RPMI7951 (cell line): ENCODE measurements at places on chromosomes 12 and 14. TPM values are rescaled to one million over a fixed set of nuclear protein-coding genes. Genes with fewer than 3 reads are reported as not detected.

- DNase-seq = no peak
Measured at GRCh38 chr12:45775964-45776363, 46.5 kb downstream of the ARID2 start.

- no peak for DNase-seq
Measured at GRCh38 chr12:11929714-11930113, 141.0 kb upstream of the BCL2L14 start.

DNA sequence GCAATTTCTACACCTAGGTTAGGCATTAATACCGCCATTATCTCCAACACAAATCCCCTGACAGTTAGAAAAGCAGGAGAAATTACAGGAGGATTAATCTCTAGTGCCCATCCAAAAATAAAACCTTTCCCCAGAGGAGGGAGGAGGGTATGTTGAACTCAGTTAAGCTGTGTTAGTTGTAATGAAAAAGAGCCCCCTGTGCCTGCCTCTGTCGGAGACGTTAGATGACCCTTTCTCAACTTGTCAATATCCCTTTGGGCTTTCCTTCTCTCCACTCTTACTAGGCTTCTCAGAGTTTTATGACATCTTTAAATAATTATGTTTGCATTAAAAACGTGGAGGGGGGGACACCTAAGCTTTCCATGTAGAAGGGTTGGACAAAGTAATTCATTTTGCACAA is 278.2 kb downstream of the PDZRN4 start:
- DNase-seq = no peak

DNA sequence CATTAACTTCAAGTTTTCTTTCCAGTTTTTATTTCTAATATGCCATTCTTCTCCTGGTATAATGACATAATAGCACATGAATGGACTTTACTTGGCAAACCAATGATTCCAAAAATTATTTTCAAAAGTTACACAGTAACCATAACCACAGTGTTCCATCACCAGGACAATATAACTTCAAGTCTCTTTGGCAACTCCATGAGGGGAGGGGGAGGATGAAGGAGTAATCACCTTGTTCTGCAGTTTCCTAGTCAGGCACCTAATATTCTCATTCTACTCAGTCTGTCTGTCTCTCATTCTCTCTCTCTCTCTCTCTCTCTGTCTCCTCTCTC is 66.6 kb downstream of the BTG1 start:
- DNase-seq = no peak

DNA sequence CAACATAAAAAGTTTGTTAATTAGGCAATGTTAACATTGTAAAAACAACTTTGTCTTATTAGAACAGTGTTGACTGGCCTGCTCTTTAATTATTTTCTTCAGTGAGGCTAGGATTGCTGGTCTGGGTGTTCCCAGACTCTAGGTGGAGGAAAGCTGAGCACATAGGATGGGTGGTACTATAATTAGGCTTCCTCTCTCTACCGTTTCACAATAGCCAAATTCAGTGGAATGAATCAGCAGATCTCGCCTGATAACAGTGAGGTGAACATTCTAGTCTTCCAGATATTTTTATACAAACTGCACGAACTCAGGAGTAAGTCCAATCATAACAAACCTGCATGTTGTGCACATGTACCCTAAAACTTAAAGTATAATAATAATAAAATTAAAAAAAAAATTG is 11.9 kb downstream of the PTGDR start:
- peak; percentile 74 for DNase-seq

DNA sequence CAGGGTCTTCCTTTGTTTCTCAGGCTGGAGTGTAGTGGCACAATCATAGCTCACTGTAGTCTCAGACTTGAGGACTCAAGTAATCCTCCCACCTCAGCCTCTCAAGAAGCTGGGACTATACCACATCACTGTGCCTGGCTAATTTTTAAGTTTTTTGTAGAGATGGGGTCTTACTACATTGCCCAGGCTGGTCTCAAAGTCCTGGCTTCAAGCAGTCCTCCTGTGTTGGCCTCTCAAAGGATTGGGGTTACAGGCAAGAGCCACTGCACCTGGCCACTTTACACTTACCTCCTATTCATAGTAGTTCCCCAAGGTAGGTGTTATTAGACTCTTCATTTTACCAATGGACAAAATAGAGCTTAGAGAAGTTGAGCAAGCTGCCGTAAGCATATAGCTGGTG is 29.2 kb downstream of the STYX start:
- DNase-seq = no peak

GRCh38 chr12:96401076-96401871 is 1.0 kb upstream of the CDK17 start:
- peak; percentile 82 for DNase-seq

GRCh38 chr12:65162609-65163008 is 6.8 kb upstream of the LEMD3 start:
- DNase-seq = no peak

DNA sequence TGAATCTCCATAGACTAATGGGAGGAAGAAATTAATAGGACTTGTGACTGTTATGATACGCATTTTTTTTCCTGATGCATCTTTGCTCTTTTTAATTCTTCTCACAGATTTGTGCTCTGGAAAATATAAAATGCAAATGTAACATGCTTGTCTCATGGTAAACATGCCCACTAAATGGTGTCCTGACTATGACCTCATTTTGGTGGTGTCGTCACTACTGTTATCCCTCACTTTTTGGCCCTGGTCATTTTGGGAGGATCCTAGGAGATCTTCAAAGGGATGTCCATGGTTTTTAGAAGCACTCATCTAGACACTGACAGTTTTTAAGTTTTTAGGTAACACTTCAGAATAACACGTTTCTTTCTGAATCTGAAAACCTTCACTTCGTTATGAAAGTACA is 790.8 kb upstream of the FBXO33 start:
- no peak for DNase-seq

DNA sequence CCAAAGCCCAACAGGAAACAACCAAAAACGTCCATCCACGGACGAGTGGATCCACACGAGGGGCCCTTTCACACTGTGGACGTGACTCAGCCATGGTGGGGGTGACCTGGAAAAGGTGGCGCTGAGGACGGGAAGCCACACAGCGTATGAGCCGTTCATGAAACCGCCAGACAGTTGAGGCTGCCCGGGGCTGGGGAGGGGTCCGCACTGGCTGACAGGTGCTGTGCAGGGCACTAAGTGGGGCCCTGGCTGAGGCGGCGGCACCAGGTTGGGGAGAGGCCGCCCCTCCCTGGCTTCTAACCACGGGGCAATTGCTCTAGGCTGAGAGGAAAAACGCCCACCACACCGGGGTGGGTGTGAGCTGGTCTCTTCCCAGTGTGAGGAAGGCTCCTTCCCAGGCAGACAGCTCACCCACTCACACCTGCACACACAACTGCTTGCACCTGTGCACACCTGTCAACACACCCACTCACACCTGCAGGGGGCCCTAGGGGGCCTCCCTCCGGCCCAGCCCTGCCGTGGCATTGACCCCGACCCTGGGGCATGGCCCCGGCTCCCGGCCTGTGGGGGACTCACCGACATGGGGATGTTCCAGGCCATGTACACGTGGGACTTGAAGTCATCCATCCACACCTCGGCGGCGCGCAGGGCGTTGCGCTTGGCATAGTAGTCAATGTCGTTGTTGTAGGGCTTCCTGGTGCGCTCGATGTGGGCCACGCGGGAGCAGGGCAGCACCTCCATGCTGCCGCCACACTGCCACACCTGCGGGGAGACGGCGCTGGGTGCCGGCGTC is 58.9 kb downstream of the NOC4L start:
- no peak for DNase-seq

GRCh38 chr14:85052646-85053045 is 477.3 kb upstream of the FLRT2 start:
- no peak for DNase-seq

DNA sequence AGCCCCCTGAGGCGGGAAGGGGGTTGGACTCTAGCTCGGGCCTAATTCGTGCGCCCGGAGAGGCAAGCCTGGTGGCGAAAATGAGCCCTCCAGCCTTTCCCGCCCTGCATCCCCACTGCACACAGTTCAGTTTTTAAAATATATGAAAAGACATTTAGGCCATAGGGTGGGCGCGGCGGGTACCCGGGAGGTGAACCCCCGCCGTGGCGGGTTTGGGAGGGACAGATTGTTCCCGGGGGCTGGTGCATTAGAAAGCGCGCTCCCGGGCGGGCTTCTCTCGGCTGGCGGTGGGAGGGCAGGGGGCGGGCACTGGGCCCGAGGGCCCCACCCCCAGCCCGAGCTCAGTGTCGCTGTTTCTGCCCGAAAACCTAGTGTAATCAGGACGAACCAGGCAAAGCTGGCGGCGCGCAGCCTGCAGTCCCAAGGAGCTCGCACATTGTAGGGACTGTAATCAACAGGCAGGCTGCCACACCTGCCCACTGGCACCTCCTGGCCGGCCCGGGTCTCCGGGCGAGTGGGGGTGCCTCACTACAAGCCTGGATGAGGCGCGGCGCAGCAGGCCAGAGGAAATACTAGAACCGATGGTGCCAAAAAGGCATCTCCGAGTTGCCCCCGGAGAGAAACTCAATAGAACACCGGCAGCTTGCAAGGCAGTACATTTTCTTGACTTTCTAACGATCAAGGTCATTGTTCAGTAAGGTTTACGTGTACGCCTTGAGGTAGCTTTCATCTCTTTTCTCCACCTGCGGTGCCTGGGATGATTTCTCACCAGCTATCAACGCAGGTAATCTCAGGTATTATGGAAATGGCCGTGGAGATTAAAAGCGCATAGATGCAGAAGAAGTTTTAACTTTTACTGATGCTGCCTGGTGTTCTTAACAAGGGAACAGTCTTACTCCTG is 764 bp upstream of the SPTB start:
- DNase-seq = peak; percentile 14

- no peak for DNase-seq
Measured at GRCh38 chr12:116968986-116969385, 58.2 kb downstream of the FBXW8 start.

DNA sequence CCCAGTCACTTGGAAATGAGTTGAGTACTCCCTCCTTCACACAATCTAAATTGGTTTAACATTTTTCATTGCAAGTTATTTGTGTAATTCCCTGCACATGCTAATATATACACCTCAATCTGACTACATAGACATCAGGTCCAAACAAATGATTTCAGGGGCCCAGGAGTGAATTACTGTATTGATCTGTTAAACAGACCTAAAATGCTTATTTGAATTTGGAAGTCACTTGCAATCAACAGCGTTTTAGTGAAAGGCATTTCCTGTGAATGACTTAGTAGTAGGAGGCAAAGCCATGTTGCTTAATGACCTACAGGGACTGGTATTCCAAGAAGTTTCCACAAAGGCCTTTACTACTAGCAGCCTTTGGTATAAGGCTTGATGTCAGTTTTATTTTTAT is 22.6 kb upstream of the SLC15A5 start:
- DNase-seq = no peak

DNA sequence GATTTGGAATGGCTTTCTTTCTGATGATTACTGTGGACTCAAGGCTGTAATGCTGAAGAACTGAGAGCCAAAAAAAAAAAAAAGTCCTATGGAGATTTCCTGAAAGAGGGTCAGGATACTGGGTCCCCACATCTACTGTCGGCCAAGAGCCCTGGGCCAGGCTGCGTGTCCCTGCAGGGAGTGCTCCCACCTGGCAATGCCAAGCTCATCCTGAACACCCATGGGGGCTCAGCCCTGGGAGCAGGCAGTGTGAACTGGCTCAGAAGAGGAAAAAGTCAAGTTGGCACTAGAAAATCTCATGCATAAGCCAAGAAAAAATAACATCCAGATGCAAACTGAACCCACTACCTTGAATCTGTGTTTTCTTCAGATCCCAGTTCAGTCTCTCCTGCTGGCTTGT is 35.0 kb upstream of the SMOC1 start:
- no peak for DNase-seq

- no peak for DNase-seq
Measured at GRCh38 chr14:61574514-61574807, 120.9 kb upstream of the HIF1A start.

- no peak for DNase-seq
Measured at GRCh38 chr14:104941508-104942365, 17.1 kb downstream of the PLD4 start.

DNA sequence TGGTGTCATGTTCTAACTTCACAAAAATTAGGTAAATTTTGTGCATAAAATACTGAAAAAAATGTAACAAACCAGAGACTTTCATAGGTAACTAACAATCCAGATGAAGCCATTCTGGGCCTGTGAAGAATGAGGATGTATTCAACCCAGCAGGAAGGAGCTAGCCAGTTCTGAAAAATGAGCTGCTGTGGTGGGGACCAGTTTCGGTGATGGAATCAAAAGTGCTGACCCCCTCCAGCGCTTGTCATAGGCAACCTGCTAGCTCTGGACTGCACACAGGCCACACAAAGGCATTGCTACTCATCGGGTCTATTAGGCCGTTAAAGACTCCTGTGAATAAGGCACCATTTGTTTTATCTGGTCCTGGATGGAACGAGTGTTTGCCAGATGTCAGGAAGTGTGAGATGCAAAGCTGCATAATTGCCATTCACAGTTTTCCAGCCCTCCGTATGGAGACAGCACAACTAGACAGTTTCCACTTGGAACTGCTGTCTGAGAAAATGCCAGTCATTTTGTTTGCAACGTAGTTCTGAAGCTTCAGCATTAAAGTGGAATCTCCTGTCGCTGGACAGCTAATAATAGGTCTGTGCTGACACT is 3.3 kb upstream of the RIMBP2 start:
- DNase-seq = no peak

RNASE3 gene
- total RNA-seq = not detected in 2 replicates

SERPINA9 gene
- total RNA-seq = not detected in 2 replicates

FAM186B gene
- 0.29 TPM in 1 of 2 replicates, not detected in the other for total RNA-seq

CLMN gene
- total RNA-seq = 0.59 and 0.72 TPM in 2 replicates

KHNYN gene
- 18.4 and 23.1 TPM in 2 replicates for total RNA-seq
